Natural killer cell (primary cell): ENCODE measurements at places on chromosomes 6 and 20. TPM values are rescaled to one million over a fixed set of nuclear protein-coding genes. Genes with fewer than 3 reads are reported as not detected.

DNA sequence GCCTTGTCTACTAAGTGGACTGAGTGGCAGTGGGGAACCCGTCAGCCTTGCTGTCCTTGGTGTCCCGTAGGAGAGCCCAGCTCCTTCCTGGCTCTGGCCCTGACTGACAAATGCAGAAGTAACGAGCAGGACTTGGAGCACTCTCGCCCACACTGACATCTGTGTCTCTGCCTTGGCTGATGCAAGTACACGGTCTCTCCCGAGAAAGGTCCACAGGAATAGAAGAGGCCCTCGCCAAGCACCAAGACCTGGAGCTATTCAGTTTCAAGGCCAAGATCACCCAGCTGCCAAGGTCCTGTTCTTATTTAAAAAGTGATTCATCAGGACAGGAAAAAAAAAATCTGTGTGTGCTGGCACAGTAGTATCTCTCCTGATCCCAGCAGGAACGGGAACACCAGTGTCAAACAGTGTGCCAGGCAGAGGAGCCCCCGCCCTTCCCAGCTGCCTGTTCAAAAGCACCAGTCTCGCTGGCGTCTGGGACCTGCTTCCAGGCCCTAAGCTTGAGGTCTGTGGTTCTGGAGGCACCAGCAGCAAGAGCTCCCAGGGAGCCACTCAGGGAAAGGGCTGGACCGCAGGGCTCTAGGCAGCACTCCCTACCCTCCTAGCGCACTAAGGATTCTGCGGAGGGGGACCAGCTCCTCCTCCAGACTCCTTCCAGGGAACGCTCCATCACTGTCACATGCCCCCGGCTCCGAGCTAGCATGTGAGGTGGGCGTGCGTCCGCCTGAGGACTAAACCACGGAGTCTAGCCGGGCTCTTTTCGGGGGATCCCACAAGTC, 376.9 kb downstream of the RNGTT start:
- DNase-seq: no peak

Gene CST4
- not detected for total RNA-seq

Gene FOXS1
- total RNA-seq: not detected

Gene SOX4
- total RNA-seq: 4.4 TPM

DNA sequence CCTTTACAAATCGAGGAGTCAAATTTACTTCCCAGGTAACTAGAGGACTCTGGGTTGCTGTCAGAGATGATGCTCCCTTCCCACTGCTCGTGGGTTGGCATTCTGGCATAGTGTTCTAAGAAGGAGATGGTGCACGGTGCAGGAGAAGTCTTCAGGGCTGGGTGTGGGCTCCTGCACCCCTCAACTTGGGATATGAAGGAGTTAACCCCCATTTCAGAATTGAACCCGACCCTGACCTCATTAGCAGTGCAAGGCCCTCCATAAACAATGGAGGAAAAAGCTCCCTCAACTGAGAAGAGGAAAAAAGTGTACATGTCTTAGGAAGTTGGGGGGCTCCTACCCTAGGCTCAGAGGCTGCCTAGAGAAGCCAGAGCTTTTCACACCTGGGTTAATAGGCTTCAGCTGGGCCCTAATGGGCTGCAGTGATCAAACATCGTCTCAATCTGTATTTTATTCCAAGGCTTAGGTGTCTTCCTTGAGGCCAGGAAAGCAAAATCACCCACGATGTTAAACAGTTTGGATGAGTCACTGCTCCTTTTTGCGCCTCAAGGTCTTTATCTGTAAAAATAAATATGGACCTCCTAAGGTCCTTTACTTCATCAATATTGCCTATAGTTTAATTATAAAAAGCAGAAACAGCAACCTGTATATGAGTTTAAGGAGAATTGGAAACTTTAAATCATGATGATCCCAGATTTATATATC, 29.4 kb downstream of the TFAP2B start:
- no peak for DNase-seq

Gene NKX2-2
- total RNA-seq: not detected

Gene PDE7B
- total RNA-seq: not detected

Gene HDAC2
- total RNA-seq: 60.8 TPM

DNA sequence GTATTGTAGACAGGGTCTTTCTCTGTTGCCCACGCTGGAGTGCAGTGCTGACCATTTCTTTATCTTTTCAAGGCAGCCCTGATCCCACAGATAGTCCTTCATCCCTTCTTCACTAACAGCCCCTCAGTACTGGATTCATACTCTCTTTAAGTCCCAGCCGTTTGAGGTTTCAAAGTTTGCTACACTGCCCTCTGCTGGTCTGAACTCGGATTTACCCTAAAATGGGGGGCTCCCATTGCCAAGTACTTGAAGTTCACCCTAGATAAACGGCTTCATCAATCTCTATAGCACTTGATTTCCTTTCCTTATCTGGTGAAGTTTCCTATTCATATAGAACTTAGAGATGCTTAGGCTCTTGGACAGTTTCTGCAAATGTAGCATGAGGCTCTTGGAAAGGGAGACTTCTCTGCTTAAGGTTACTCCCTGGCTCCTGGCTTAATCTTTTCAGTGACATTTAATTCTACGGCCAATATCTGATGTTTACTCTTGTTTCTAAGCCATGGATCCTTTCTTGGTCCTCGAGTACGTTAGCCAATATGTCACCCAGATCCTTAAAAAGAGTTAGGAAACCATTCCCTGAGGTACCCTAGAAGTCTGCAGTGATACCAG, 21.4 kb upstream of the PREP start:
- DNase-seq: peak; percentile 47

Gene SIGLEC1
- 0.36 TPM for total RNA-seq

Gene CCDC170
- 0.25 TPM for total RNA-seq

- DNase-seq: no peak
These were observed 495.2 kb upstream of the FLRT3 start for GRCh38 chr20:14832630-14833029.

- DNase-seq: no peak
These were observed at the start of gene PRDM13 for GRCh38 chr6:99606656-99607415. TSS of gene PRDM13 (plus strand) at chr6:99606833. CDS start at chr6:99607035, 202 bp downstream.

Gene PI16
- 1.8 TPM for total RNA-seq

Gene OR2H2
- total RNA-seq: not detected

DNA sequence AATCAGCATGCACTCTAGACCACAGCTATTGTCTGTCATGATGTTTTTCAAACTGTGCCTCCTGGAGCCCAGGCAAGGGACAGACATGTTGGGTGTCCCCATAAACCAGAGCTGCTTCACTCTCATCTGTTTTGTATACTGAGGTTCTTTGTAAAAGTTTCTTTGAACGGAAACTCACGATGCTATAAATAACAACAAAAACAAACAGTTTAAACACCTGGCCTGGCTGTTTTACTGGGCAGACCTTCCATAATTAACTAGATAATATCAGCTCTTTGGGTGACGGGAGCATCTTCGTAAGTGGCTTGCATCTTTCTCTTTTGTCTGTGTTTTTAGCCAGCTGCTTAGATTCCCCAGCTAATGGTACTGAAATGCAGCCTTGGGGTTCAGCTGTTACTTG, 190.3 kb downstream of the ZDHHC14 start:
- no peak for DNase-seq

DNA sequence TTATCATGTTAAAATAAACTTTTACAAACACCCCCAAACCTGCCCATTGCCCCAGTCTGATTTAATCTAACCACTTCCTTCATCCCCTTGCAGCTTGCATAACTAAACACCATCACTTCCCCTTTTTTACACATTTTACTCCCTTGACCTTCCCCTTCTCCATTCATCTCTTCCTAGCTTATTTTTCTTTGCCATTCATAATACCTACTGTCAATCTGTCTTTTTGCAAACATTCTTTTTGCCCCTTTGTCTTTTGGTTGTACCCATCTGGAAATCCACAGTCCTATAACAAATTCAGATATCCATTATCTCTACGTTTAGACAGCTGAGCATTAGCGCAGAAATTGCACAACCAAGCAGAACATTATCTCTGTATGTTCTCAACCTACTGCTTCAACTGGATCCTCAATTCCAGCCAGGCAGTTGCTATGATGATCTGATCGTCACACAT, 51.2 kb downstream of the C6orf52 start:
- no peak for DNase-seq

Gene HLA-G
- total RNA-seq: 1.6 TPM

DNA sequence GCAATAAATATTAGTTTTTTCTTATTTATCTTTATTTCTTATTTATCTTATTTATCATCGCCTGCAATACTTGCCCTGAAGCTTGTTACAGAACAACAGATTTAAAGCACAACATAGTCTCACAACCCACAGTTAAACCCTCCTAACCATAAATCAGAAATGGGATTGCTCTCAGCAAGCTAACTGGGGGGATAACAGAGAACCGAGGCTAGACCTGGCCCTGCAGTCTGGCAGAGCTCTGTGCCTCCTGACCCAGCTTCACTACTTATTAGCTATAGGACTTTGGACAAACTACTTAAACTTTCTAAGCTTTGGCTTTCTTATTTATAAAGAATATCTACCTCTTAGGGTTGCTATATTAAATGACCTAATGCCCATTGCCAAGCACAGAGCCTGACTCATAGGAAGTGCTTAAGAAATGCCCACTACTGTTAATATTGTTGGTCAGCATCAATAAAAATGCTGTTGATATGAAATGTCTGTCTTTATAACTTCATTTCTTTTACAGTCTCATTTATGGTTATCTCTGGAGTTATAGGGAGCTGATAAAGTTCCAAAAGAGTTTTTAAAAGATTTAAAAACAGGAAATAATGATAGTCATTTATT, 87.9 kb upstream of the BEND6 start:
- no peak for DNase-seq

- no peak for DNase-seq
These were observed 1009.2 kb upstream of the GJE1 start for GRCh38 chr6:141123497-141123896.

DNA sequence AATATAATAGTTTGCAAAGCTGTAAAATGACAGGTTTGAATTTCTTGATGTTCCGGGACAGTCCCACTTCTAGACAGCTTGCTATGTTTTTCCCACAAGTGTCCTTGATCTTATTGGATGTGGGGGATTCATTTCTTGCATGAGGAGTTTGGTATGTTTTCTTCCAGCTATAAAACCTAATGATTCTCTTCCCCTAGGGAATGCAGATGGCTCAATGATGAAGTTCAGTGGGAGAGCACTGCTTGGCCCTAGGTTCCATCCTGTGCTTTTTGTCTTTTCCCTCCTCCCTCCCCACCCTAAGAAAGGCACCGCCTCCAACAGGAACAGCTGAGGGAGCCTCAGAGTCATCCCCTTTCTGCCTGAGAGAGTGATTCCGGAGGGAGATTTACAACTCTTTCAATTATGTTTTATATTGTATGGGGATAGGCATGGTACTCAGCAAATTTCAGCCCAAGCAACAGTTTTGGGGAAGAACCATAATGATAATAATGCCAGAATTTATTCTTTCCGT, 149.2 kb downstream of the PHACTR1 start:
- no peak for DNase-seq

Gene TXLNB
- 0.93 TPM for total RNA-seq

Gene GABRR1
- total RNA-seq: not detected

Gene ULBP2
- 0.98 TPM for total RNA-seq

- DNase-seq: no peak
These were observed 64.4 kb upstream of the TFB1M start for GRCh38 chr6:155378724-155379123.

GRCh38 chr20:63873477-63873971, 8.5 kb downstream of the TPD52L2 start:
- peak; percentile 32 for DNase-seq

GRCh38 chr20:56689852-56690485, 60.9 kb downstream of the TFAP2C start:
- DNase-seq: no peak

GRCh38 chr6:50353603-50354002, 303.9 kb upstream of the DEFB112 start:
- DNase-seq: no peak

- DNase-seq: peak; percentile 75
These were observed 10.1 kb downstream of the ISM1 start for GRCh38 chr20:13231031-13231752.

DNA sequence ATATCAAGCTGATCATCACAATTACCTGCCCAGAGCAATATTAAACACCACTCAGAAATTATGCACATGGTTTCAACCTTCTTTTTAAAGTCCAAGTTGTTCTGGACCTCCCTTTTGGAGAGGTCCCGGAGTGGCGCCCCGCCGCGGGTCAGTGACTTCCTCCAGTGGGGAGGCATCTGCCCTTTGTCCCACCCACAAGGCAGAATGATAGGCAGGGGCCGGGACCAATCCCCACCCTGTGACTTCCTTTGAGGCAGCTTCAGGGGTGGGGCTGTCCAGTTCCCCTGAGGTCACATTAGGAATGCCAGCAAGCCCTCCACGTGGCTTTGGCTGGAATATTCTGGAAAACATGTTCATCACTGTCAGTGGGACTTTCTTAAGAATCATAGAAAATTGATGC, 207.0 kb downstream of the ANKRD60 start:
- DNase-seq: no peak

Gene ZSWIM3
- 2.3 TPM for total RNA-seq
